ENCODE measurements at places on chromosomes 7 and 10. TPM values are rescaled to one million over a fixed set of nuclear protein-coding genes. Genes with fewer than 3 reads are reported as not detected.

Gene SEC23IP
- 122 TPM for total RNA-seq

Gene GIMAP8
- total RNA-seq = 0.15 TPM

Gene ADCYAP1R1
- 0.12 TPM for total RNA-seq

Gene P4HA1
- 49.7 TPM for total RNA-seq

Gene GIMAP7
- total RNA-seq = 0.25 TPM

Gene KMT2C
- 22.9 TPM for total RNA-seq

Gene TMEM236
- 0.07 TPM for total RNA-seq

Gene CBLL1
- total RNA-seq = 35.0 TPM

Gene H2BK1
- total RNA-seq = 0.69 TPM

Gene TAS2R3
- total RNA-seq = 1.4 TPM

Gene TAS2R41
- not detected for total RNA-seq

Gene EPO
- 0.30 TPM for total RNA-seq

Gene ACSM6
- not detected for total RNA-seq

DNA sequence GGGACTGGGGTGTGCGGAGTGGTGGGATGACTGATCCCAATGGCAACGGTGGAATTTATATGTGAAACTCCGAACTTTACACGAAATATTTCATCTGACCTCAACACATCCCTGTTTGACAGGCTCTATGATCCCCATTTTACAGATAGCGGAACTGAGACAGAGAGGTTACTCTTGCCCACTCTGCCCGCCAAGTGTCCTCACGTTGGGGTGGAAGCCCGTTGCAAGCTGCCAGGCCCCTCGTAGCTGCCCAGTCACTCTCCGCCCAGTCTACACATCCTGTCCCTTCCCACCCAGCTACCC, 397 bp upstream of the NFE2L3 start:
- DNase-seq = no peak

DNA sequence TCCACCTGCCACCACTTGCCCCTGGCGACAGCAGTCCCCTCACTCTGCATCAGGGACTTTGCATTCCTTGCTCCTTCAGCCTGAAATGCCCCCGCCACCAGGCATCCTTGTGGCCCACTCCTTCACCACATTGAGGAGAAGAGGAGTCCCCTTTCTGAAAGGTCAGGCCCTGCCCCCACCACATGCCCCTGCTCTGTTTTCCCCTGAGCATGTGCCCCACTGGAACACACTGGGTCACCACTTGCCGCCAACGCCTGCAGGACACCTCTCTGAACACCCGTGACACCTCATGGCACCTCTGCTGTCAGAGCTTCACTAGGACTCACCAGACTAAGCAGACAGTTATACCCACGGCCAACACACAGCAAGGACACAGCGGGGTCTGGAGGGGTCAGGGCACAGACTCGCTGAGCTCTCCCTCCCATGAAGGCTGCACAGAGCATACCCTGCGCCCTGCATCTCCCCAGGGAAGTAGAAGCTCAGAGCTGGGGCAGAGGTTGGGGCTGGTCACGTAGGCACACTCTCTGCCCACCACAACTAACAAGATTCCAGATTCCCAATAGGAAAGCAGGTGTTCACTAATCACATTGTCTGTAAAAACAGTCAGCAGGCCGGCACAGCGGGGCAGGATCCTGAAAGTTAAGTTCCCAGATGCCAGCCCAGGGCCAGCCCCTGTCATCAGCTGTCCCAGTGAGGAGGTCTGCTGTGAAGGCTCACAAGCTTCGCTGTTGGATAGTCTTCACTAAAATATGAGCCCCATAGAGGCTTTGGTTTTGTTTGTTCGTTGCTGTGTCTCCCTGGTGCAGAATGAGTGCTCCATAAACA, 5.8 kb upstream of the AOC1 start:
- DNase-seq = no peak

GRCh38 chr10:12785415-12785831, 216.1 kb downstream of the CCDC3 start:
- DNase-seq = no peak

DNA sequence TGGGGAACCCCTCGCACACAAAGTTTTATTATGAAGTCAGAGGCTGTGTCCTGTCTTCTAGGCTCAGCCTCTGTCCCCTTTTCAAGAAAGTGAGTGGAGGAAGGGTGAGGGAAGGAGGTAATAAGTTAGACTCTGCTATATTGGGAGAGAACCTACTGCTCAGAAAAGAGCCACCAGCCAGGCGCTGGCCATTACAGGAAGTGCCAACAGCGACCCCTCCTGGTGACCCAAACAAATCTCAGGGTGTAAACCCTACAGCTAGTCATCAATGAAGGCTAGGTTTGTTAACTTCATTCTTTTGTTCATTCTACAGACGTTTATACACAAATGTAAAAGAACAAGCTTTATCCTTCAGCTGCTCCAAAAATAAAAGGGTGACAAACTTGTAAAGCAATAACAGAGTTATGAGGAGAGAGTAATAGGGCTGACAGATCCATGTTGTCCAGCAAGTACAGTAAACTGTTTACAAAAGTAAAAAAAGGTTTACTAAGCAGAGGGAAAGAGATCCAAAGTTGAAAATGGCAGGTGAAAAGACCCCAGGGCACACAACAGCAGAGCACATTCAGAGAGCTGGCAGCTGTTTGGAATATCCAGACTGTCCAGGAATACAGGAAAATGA, 82.7 kb downstream of the FAM204A start:
- peak; percentile 32 for DNase-seq

GRCh38 chr7:117872561-117873309, 506 bp downstream of the CTTNBP2 start:
- peak; percentile 6 for DNase-seq

DNA sequence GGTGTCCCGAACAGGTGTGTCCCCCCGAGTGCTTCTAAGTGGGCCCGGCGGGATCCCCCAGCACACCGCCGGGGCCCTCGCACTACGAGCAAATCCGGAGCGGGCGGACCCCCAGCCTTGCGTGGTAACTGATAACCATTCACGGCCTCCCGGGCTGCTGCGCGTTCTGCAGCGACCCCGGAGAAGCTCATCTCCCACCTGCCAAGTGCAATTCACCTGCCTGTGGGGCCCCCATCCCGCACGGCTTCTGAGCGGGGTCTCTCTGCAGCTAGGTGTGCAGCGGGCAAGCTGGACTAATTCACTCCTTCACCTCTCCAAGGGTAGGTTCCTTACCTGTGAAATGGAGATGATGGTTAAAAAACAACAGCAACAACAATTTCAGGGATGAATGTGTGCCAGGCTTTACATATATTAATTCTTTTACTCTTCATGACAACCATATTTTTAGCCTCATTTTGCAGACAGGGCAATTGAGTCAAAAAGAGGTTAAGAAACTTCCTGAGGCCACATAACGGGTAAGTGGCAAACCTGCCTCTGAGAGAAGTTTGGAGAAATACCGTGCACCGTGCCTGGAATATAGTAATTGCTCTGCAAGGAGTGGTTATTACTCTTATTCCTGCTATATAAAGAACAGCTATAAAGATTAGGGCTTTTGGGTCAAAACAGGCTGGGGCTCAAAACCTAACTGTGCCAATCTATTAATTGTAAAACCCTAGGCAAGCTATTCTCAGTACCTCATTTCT, 652 bp upstream of the PODXL start:
- DNase-seq = no peak

DNA sequence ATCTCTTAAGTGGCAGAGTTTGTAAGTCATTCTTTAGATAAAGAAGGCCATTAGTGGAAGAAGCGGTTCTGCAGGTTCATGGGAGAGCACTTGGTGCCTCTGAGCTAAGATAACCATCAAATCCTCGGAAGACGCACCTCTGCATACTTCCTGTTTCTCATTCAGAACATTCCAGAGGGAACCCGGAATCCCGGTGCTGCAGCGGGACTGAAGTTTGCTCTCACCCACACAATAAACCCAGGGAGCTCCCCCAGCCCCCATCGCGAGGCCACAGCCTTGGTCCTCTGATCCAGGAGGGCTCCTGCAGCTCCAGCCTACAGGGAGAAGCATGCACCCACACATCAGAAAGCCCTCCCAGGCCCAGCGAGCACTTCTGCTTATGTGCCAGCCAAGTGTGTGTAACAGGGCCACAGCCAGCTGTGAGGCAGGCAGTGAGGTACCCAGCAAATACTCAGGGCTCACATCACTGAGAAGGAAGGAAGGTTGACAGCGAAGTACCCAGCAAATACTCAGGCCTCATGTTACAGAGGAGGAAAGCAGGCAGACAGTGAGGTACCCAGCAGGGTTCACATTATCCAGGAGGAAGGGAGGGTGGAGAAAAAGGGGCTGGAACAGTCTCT, 142.4 kb downstream of the DIP2C start:
- DNase-seq = no peak

DNA sequence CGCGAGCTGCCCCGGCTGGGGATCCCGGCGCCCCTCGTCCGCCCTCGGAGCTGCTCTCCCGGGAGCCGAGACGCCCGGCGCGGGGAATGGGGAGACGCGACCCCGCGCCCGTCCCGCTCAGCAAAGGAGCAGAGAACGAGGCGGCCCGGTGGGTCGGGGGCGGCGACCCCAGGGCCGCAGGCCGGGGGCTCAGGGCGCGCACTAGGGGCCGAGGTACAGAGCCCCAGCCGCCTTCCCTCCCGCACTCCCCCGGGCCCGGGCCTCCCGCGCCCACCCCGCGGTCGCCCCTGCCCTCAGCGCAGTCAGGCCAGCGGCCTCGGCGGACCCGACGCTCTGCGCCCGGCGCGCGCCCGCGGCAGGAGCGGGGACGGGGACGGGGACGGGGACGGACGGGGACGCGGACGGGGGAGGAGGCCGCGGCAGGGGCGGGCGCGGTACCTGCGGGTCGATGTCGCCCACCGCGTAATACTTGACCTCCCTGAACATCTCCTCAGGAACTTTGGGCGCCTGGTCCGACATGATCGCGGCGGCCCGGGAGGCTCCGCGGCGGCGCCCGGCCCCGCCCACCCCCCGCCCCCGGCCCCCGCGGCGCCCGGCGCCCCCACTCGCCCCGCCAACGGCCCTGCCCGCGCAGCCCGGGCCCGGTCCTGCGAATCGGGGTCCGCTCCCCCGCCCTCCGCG, 373 bp downstream of the PAXIP1 start:
- DNase-seq = no peak

DNA sequence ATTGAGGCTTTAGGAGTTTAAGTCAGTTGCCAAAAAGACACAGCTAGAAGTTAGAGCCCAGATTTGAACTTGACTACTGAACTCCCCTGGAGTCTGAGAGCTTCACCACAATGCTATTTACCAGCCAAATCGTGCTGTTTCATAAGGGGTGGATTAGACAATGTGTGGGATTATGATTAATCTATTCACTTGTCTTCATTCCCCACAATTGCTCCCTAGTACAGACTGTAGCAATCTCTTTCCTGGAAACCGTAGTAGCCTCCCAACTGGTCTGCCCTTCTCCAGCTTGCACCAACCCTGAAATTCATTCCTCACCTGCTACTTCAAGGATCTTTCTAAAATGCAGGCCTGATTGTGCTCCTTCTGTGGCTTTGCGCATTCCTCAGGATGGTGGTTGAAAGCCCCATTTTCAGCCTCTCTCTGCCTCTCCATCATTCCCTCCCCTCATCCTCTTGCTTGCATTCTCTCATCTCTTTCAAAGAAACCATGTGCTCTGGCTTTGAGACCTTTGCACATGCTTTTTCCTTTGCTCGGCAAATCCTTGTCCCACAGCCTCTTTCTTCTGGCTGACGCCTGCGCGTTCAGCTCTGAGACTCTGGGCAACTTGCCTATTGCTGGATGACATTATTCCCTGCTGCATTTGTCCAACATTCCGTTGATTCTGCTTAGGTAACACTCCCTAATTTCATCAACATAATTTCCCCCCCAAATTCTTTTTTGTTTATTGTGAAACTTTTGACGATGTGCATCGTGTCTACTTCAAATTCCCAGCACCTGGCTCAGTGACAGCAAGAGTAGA, 145.1 kb downstream of the ADRA2A start:
- DNase-seq = no peak

DNA sequence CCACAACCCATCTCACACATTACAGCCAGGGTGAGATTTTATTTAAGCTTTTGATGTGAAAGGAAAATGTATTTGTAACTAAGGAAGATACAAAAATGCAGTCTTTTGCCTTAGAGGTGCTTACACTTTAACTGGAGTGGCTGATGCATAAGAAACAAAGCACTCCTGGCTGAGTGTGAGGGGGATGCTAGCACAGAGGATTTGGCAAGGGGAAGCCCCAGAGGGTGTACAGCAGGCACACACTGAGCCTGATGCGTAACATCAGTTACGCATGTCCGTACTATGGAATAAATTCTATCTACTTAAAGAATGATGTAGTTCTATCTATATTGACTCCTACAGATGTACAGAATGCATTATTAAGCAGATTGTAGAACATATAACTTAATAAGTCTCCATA, 17.8 kb downstream of the GIMAP8 start:
- DNase-seq = no peak

- DNase-seq = no peak
Observed at GRCh38 chr10:129035052-129035827, 431.8 kb upstream of the MGMT start.

DNA sequence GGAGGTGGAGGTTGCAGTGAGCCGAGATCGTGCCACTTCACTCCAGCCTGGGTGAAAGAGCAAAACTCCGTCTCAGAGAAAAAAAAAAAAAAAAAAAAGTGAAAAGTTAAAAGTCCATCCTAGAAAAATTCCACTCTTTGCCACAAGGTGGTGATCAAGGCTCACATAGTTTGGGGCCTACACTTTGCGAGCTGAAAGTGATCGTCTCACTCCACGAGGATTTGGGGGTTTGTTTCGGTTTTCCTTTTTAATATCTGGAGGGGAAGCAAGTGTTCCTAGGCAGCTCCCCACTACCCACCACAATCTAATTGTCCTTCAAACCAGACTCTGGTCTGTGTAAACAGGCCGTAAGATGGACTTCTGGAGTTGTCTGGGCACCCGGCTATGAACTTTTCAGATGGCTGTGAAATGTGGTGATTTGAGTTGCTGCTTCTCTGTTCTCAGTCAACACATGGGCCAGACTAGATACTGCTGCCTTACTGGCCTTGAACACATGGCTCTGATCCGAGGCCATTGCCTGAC, 27.1 kb downstream of the PRLHR start:
- DNase-seq = peak; percentile 63

- no peak for DNase-seq
Observed at GRCh38 chr10:6667150-6667549, 87.1 kb upstream of the PRKCQ start.

DNA sequence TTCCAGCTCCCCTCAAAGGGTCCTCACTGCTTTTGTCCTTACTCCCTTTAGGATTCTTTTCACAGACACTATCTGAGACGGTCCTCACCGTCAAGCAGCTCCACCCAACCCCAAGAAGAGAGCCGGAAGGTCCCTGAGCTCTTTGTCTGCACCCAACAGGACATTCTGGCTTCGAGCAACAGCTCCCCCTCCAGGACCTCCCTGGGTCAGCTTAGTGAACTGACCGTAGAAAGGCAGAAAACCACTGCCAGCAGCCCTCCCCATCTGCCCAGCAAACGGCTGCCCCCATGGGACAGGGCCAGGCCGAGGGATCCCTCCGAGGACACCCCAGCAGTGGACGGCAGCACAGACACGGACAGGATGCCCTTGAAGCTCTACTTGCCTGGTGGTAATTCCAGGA, 19.9 kb downstream of the MINDY4 start:
- no peak for DNase-seq

DNA sequence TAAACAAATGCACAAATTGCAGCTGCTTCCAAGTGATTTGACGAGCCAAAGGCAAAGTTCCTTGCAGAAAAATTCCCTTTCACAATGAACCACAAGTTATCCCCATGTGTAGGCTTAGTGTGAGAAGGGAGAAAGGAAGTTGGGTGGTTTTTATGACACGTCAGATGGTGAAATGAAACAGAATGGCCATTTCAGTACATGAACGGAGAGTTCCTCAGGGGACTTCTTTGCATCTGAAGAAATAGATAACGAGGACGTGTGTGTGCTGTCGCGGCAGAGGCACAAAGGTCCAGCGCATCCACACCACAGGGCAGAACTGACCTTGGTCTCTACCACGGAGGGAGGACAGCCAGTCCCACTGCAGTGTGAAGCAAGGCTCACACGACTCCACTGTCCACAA, 135.9 kb downstream of the PAXIP1 start:
- no peak for DNase-seq

- no peak for DNase-seq
Observed at GRCh38 chr10:42999385-43000020, 77.4 kb upstream of the RET start.

All from HCT116 (cell line).